Type B pancreatic cell (in vitro differentiated cells): ENCODE measurements at places on chromosomes 13 and 19.

GRCh38 chr13:29888306-29888705 is 37.9 kb upstream of the UBL3 start:
- DNase-seq = no peak

- DNase-seq = no peak
Measured at GRCh38 chr13:99031832-99032231, 54.0 kb upstream of the DOCK9 start.

DNA sequence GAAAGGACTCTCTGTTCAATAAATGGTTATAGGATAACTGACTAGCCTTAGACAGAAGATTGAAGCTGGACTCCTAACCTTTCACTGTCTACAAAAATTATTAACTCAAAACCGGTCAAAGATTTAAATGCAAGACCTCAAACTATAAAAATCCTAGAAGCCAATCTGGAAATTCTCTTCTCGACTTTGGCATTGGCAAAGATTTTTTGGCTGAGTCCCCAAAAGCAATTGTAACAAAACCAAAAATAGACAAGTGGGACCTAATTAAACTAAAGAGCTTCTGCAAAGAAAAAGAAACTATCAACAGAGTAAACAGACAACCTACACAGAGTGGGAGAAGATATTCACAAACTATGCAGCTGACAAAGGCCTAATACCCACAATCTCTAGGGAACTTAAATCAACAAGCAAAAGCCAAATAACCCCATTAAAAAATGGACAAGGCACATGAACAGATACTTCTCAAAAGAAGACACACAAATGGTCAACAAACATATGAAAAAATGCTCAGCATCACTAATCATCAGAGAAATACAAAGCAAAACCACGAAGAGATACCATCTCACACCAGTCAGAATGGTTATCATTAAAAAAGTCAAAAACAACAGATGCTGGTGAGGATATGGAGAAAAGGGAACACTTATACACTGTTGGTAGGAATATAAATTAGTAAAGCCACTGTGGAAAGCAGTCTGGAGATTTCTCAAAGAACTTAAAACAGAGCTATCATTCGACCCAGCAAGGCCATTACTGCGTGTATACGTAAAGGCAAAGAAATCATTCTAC is 266.3 kb downstream of the DNAJC15 start:
- no peak for DNase-seq

DNA sequence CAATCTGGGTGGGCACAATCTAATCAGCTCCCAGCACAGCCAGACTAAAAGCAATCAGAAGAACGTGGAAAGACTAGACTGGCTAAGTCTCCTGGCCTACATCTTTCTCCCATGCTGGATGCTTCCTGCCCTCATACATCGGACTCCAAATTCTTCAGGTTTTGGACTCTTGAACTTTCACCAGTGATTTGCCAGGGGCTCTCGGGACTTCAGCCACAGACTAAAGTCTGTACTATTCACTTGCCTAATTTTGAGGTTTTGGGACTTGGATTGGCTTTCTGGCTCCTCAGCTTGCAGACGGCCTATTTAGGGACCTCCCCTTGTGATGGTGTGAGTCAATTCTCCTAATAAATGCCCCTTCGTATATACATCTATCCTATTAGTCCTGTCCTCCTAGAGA is 66.6 kb upstream of the SOX21 start:
- DNase-seq = no peak
